ENCODE measurements at places on chromosomes 5 and 9. TPM values are rescaled to one million over a fixed set of nuclear protein-coding genes. Genes with fewer than 3 reads are reported as not detected.

PCDHB16 gene
- polyA plus RNA-seq = 4.0 TPM

SAP30L gene
- polyA plus RNA-seq = 55.7 TPM

GLRA1 gene
- not detected for polyA plus RNA-seq

ITK gene
- polyA plus RNA-seq = 0.49 TPM

SHOC1 gene
- 0.59 TPM for polyA plus RNA-seq

FRMD3 gene
- polyA plus RNA-seq = 2.6 TPM

BTNL8 gene
- 1.1 TPM for polyA plus RNA-seq

ARHGEF37 gene
- 5.4 TPM for polyA plus RNA-seq

ARHGAP26 gene
- 15.7 TPM for polyA plus RNA-seq
